ENCODE measurements at places on chromosomes 1 and 21.

- no peak for DNase-seq
Observed at GRCh38 chr1:221557013-221557412, 184.9 kb downstream of the DUSP10 start.

- DNase-seq: no peak
Observed at GRCh38 chr1:158694596-158694995, 5.9 kb downstream of the OR6K2 start.

GRCh38 chr1:41516168-41517061 is 31.9 kb upstream of the EDN2 start:
- DNase-seq: peak; percentile 80

- no peak for DNase-seq
Observed at GRCh38 chr1:45730075-45730779, 20.2 kb downstream of the IPP start.

DNA sequence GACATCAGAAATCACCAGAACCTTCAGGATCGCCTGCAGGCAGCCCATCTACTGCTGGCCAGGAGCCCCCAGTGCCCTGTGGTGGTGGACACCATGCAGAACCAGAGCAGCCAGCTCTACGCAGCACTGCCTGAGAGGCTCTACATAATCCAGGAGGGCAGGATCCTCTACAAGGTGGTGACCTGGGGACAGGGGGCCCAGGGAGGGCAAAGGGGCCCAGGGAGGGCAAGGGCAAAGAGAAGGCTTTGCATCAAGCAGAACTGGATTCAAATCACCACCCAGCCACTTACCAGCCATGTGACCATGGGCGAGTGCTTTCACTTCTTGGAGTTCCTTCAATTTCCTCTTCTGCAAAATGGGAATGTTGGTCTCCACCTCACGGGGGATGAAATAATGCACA is 12.1 kb downstream of the DIO1 start:
- DNase-seq: no peak

Measured in activated CD4-positive, alpha-beta T cell treated with anti-CD3 and anti-CD28 coated beads for 48 hours (primary cell).